Midbrain (tissue), 1 donor: ENCODE measurements at places on chromosomes 16 and 17.

- DNase-seq = no peak
These were observed 328.5 kb downstream of the SLC39A11 start for GRCh38 chr17:72763981-72764380.

GRCh38 chr17:409308-409847 lies 56.8 kb upstream of the RPH3AL start:
- no peak for DNase-seq

- no peak for DNase-seq
These were observed 28.5 kb upstream of the DLX3 start for GRCh38 chr17:50023520-50023919.

- no peak for DNase-seq
These were observed 30.2 kb upstream of the CPPED1 start for GRCh38 chr16:12833926-12834325.

- DNase-seq = peak; percentile 26
These were observed 18.3 kb upstream of the CBX8 start for GRCh38 chr17:79814974-79815835.

DNA sequence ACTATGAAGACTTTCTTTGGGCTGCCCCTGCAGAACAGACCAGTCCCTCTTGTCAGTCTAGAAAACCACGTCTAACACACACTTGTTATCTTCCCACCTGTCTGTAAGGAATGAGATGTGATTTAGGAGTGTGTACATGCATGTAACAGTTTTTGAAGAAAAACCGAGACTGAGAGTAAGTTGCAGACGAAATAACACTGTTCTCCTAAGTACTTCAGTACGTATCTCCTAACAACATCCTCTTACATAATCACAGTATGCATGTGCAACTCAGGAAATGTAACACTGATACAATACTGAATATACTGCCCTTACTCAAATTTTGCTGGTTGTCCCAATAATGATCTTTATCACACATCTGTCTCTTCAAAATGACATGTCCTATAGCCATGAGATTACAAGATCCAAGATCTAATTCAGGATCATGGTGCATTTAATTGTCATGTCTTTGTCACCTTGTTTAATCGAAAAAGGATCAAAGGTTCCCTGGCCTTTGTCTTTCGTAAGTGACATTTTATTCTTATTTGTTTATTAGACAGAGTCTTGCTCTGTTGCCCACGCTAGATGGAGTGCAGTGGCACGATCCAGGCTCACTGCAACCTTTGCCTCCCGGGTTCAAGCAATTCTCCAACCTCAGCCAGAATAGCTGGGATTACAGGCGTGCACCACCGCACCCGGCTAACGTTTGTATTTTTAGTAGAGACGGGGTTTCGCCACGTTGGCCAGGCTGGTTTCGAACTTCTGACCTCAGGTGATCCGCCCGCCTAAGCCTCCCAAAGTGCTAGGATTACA lies 25.6 kb downstream of the CREBBP start:
- DNase-seq = no peak

DNA sequence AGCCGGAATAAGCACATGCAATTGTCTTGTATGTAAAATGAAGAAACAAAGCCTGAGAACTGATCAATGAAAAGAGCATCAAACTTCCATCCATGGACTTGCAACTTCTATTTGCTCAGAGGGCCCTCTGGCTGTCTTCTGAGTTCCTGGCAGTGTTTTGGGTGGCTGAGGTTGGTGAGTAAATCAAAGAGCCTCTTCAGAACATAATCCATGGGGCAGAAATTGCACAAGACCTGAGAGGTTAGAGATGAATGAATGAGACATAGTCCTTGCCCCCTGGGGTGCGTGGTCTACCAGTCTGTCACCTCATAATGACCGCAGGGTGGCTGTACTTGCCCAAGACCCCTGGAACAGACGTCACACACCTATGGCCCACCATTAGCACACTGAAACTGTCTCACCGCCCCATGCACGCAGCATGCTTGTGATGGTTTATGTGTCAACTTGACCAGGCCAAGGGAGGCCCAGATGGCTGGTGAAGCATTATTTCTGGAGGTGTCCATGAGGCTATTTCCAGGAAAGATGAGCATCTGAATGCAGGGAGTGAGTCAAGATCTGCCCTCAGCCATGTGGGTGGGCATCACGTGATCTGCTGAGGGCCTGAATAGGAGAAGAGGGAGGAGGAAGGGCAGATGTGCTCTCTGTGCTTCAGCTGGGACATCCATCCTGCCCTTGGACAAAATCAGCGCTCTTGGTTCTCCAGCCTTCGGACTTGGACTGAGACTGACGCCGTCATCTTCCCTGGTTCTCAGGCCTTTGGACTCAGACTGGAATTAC lies 8.3 kb downstream of the PIK3R6 start:
- DNase-seq = no peak

DNA sequence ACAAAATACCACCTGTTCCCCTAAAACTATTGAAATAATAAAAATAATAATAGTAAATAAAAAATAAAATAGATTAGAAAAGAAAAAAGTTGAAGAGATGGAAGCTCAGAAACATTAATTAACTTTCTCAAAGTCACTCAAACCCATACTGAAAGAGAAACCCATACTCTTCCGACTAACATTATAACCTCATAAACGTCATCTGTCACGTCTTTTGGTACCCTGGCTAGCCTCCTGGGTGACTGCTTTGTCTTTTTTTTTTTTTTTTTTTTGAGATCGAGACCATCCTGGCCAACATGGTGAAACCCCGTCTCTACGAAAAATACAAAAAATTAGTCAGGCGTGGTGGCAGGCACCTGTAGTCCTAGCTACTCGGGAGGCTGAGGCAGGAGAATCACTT lies 7.6 kb downstream of the SLFN12L start:
- DNase-seq = no peak

DNA sequence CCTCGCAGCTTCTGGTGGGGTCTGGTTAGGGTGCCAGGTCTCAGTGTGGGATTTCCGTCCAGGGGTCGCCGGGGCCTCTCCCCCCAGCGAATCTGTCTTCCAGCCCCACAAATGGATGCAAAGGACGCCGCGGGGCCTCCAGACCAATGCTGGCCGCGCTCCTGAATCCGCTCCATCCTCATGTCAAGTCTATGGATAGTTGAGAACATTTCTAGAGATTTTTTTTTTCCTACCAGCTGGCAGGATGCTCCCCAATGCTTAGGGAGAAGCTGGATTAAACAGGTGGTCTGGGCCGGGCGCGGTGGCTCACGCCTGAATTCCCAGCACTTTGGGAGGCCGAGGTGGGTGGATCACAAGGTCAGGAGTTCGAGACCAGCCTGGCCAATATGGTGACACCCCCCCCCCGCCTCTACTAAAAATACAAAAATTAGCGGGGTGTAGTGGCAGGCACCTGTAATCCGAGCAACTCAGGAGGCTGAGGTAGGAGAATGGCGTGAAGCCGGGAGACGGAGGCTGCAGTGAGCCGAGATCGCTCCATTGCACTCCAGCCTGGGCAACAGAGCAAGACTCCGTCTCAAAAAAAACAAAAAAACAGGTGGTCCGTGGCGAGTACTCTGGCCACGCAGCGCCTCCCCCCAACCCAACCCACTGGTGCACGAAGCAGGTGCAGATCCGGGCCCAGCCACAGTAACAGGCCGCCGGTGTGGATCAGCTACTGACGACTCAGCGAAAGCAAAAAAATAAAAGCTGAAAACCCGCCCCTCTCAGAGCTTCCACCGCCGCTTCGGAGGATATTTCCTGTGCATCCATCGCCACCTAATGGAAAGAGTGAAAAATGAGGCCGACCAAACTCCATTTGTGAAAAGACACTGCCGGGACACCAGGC lies 1.1 kb upstream of the NXN start:
- peak; percentile 86 for DNase-seq

DNA sequence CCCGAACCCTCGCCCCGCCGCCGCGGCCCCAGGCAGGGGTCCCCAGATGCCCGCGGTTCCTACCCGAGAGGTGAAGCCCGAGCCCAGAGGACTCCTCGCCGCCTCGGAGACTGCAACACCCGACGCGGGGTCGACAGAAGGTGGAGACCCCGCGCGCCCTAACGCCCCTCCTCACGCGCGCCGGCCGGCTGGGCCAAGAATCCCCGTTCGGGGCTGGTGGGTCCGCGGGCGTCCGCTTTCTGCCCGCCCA lies 515 bp downstream of the SUMO2 start:
- no peak for DNase-seq

DNA sequence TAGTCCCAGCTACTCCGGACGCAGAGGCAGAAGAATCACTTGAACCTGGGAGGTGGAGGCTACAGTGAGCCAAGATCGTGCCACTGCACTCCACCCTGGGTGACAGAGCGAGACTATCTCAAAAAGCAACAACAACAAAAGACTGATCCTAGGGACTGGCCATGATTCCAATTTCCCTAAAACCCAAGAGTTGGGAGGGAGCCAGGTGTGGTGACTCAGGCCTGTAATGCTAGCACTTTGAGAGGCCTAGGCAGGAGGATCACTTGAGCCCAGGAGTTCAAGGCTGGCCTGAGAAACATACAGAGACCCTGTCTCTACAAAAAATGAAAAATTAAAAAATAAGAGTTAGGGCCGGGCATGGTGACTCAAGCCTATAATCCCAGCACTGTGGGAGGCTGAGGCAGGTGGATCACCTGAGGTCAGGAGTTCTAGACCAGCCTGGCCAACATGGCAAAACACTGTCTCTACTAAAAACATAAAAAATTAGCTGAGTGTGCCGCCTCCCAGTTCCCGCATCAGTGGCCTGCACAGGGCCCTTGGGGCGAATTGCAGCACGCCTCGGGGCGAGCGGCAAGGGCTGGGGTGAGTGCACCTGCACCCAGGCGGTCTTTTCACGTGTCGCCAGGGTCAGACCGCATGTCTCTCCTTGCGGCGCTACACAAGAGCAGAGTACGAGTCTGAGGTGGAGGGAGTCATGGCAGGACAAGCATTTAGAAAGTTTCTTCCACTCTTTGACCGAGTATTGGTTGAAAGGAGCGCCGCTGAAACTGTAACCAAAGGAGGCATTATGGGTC lies 40.8 kb downstream of the CDH3 start:
- no peak for DNase-seq

GRCh38 chr17:27450416-27450815 lies 5.8 kb upstream of the KSR1 start:
- no peak for DNase-seq

- DNase-seq = no peak
These were observed 29.7 kb downstream of the RAI1 start for GRCh38 chr17:17710728-17711541.

GRCh38 chr16:30720694-30721093 lies 21.7 kb downstream of the SRCAP start:
- no peak for DNase-seq

GRCh38 chr17:64147110-64148016 lies 17.4 kb upstream of the ERN1 start:
- DNase-seq = no peak

DNA sequence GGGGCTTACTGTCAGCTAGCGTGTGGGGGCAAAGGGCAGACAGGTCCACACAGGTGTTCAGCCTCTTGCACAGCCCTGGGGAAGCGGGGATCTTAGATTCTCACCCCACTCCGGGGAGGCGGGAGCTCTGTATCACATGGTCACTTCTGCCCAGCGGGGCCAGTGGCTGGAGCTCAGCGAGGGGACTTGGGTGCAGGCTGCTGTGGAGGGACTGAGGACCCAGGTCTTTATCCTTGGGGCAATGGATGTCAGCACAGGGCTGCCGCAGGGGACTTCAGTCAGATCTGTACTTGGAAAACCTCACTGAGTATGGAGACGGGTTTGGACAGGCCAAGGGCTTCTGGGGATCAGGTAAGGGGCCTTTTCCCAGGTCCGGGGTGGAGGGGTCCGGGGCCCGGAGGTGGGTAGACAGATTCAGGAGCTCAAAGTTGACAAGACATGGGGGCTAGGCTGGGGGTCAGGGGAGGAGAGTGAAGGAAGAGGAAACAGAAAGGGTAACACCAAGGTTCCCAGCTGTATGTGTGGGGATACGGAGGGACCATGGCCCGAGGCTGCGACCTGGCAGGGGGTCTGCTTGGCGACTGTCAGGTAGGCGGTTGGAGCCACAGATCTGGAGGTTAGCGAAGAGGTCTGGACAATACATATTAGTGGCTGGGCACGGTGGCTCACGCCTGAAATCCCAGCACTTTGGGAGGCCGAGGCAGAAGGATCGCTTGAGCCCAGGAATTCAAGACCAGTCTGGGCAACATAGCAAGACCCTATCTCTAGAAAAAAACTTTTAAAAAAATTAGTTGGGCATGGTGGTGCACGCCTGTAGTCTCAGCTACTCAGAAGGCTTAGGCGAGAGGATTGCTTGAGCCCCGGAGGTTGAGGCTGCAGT lies 15.1 kb upstream of the BAIAP2 start:
- no peak for DNase-seq

DNA sequence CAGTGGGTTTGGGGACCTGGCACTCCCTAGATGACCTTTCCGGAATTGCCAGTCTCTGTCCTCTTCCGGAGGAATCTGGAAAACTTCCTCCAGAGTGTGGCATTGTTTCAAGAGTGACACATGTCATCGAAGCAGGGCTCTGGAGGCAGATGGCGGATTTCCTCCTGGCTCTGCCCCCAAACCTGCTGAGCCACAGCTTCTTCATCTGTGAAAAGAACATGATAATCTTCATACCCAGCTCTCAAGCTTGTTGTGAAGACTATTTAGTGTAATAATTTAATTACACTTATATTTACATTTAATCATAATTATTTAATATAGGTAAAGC lies 19.7 kb upstream of the TEX2 start:
- DNase-seq = no peak

DNA sequence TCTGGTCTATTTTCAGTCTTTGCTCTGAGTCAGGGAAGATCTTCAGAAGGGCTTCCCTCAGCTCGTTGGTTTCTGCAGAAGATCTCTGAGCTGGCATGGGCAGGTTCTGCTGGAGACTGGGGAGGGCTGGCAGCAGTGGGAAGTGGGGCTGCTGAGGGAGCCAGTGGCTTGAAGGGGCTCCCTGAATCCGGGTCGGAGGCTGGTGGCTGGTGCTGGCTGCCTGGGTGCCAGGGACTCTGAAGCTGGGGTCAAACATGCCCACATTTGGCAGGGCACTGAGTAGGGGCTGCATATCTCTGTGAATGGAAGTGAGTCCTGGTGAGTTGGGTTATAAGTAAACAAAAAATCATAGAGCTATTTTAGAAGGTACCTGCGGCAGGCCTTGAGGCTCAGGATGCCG lies 67.0 kb downstream of the N4BP1 start:
- no peak for DNase-seq

DNA sequence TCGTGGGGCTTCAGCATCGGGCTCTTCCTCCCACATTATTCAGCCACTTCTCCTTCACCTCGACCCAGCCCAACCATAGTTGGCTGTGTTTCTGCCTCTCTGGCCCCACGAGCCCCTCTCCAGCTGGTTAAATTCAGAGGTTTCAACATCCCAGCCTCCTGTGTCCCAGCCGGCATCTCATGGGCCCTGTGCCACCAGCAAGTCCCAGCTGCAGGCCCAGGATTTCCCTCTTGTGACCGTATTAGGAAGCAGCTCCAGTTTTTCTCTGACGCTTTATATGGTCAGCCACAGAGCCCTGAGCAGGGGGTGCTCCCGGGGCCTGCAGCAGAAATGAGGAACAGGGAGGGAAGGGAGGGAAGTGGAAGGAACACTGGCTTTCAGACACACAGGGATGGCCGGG lies 27.4 kb downstream of the MYH11 start:
- DNase-seq = no peak

DNA sequence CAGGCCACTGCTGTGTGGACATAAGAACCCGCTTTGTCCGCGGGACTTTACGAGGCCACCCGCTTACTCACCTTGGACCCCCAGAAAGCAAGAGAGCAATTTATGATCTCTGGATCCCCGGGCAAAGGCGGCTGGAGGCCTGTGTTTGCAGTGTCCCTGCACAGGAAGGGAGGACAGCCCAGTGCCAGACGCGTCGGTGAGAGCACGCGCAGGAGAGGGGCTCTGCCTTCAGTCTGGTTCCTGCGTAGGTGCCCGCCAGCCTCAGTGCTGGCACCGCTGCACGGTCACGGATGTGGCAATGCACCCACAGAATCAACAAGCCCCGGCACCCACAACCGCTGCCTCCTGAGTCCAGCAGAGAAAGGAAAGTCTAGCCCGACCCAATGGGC lies 248.4 kb downstream of the C16orf95 start:
- DNase-seq = no peak
